ENCODE measurements at places on chromosomes 5 and 9. TPM values are rescaled to one million over a fixed set of nuclear protein-coding genes. Genes with fewer than 3 reads are reported as not detected.

CEP72 gene
- 1.4 TPM for total RNA-seq

POU5F2 gene
- 0.60 TPM for total RNA-seq

COMMD10 gene
- 27.8 TPM for total RNA-seq

PIP5K1B gene
- 50.1 TPM for total RNA-seq

WNK2 gene
- total RNA-seq = 174 TPM

NRG2 gene
- 1.1 TPM for total RNA-seq

DNA sequence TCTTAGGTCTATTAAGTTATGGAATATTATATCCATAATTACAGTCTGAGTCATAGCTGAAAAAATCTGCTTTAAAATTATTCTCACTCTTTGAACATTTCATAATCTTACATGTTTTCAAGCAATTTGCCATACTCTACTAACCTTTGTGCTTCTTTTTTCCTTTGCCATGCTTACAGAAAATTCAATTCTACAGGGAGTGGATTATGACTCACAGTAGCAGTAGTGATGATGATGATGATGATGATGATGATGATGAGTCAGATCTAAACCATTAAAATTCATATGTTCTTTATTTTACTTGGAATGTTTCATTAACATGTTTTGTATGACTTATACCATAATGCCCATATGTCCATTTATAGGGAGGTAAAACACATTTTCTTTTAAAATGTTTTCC lies 207.1 kb downstream of the VPS13A start:
- DNase-seq = no peak

DNA sequence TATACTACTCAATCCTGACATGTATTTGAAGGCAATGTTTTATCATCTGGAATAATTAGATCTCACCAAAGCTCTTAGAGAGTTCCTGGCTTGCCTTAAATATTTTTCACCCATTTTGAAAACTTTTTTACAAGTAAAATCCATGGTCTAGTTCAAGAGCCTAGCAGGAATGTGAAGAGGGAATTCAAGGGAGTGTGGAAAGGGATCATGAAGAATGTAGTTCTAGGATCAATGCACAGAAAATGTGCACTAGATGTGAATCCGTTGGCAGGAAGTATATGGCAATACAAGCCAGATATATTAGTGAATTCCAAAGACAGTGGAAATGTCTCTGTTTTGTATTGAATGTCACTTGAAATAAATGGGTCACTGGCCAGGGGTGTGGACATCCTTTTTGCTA lies 167.9 kb upstream of the MOCS2 start:
- no peak for DNase-seq

- no peak for DNase-seq
These were observed 133.0 kb downstream of the ZSWIM6 start for GRCh38 chr5:61465066-61465465.

DNA sequence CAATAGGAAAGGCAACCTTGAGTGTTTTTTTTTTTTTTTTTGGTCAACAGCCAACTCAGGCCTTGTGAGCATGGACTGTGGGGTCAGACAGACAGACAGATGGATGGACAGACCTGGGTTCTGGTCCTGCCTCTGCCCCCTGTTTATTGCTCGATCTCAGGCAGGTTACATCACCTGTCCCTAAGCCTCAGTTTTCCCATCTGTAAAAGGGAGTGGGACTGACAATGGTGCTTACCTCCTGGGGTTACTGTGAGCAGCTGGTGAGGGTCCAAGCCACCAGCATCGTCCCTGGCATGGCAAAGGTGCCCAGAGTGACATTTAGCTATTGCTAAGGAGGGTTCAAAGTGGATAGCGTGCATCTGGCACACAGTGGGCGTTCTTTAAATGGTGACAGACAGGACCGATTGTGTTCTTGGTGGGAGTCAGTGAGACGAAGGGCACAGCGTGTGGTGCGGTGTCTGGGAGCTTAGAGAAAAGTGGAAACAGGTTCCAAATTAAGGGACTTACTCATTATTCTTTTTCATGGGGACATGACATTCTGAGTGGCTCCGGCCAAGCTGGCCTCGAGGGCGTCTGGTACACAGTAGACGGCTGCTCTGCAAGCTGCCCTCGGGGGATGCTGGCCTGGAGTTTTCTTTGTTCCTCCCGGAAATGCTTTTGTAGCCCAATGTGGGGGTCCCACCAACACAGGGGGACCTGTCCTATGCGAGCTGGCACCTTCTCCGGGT lies 72.1 kb downstream of the COL27A1 start:
- DNase-seq = no peak

DNA sequence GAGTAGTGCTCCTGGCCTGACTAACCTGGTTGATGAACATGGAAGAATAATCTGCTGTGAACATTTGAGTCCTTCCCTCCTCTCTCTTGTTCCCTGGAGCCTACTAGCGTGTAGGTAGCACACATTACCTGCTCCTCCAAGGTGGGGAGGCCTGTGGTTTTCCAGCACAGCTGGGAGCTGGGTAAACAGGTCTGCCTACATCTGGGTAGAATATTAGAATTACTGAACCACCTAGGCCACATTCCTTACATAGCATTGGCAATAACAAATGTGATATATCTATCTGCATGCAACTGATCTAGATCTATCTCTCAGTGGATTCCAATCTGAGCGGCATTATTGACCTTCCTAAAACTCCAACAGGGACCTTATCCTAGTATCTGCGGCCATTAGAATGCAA lies 151.0 kb upstream of the ZNF366 start:
- DNase-seq = no peak

DNA sequence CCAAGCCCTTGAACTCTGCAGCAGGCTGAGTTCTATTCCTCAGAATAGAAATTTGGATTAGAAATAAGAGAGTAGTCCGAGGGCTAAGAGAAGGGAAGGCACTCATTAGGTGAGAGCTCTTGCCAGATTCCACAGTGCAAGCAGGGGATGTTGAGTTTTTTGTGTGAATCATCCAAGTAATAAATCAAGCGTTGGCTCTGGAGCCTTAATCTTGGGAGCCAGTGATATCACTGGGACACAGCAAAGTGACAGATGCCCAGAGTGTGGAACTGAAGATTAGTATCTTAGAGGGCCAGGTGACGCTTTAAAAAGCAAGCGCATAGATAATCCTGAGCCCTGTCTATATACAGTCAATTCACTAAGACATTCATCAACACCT lies 60.3 kb downstream of the FOXD1 start:
- DNase-seq = no peak

DNA sequence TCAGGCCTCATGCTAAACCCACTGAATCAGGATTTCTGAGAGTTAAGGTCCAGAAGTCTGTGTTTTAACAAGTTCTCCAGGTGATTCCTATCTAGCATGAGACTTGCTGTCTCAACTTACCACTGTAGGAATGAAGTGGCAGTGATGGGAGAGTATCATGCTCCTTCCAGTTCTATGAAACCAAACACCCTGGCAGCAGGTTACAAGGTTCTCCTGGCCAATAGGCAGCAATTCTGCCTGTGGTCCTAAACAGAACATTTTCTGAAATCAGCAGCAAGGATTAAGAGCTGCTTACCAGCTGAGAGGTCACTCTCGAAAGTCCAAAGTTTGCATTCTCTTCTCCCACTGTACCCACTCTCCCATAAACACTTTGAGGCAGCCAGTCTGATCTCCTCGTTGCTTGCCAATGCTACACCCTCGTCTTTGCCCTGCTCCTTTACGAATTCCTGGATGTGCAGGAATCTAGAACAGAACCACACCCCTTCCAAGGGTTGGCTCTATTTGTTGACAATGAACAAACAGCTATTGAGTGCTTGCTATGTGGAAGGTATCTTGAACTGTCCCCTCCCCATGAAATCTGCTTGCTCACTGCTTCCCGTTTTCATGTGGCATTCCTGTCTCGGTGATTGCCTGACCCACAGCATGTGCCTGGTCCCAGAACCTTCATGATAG lies 100.5 kb downstream of the TMEM174 start:
- DNase-seq = no peak

DNA sequence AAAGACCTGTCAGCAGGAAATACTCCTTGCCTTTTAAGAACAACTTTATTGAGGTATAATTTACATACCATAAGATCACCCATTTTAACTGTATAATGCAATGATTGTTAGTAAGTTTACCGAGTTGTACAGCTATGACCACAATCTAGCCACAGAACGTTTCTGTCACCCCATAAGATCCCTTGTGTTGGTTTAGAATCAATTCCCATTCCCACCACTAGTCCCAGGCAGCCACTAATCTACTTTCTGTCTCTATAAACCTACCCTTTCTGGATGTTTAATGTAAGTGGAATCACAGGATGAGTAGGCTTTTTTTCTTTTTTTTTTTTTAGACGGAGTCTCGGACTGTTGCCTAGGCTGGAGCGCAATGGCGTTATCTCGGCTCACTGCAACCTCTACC lies 4.4 kb downstream of the GPR107 start:
- DNase-seq = no peak

DNA sequence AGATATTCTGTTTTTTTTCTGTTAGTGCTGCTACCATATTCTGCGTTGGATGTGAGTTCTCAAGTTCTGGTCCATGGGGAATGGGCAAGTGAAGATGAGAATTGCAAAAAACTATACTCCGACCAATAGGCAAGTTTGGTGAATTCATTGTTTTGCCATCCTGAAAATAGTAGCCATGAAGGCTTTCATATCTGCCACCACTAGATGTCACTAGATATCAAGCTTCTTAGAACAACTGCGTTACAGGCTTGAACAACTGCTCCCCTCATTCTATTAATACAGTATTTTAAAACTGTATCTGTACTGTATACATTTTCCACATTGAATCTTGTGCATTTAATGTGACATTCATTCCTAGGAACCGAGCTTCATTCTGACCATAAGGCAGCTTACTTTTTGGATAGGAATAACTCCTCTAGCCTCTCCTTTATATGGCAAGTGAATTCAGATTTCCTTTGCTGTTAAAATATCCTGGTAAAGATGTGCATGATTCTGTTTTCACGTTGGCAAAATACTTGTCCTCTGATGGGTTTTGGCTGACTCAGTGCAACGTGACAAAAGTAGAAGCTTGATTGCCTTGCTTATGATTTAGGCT lies 163.6 kb downstream of the SREK1 start:
- DNase-seq = no peak

DNA sequence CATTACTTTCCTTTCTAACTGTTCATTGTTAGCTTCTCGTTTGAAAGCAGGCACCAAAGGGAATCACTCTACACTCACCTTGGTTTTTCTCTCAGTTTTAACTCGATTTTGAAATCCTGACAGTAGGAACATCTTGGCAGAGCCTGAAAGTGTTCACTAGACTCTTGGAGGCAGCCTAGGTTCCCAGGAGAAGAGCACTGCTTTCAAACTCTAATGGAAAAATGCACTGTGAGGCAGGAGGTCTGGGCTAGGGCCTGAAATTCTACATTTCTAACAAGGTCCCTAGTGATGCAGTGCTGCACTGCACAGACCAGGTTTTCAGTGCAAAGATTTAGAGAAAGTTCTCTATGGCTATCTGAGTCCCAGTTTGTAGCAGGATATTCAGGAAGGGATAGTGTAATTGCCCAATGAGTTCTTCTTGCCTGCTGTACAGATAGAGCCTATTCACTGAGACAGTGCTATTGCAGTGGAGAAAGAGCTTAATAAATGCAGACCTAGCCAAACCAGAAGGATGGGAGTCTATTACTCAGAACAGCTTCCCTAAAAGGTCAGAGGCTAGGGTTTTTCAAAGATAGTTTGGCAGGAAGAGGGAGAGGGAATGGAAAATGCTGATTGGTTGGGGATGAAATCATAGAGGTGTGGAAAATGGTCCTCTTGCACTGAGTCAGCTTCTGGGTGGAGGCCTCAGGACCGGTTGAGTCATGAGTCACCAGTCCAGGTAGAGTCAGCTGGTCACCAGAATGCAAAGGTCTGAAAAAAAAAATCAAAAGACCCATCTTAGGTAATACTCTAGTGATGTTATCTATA lies 153.9 kb downstream of the GPBP1 start:
- DNase-seq = no peak

DNA sequence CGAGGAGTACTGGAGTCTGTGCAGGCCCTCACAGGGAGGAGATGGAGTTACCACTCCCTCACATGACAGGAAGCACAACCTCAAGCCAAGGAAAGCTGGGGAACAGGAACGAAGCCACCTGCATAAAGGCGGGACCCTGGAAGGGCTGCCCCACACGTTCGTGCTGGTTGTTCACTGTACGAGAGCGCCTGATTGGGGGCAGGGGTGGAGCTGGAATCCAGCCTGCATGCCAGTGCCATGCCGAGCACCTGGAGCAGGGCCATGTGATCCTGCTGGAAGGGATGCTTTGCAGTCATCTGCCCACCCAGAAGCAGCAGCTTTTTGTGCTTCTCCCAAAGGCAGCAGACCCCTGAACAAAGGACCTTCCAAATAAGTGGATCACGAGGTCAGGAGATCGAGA lies 11.4 kb downstream of the GRM6 start:
- DNase-seq = no peak

- DNase-seq = peak; percentile 67
These were observed 118.7 kb upstream of the CCDC112 start for GRCh38 chr5:115415143-115415491.

- no peak for DNase-seq
These were observed 88.5 kb downstream of the FAM174A start for GRCh38 chr5:100623719-100624118.

DNA sequence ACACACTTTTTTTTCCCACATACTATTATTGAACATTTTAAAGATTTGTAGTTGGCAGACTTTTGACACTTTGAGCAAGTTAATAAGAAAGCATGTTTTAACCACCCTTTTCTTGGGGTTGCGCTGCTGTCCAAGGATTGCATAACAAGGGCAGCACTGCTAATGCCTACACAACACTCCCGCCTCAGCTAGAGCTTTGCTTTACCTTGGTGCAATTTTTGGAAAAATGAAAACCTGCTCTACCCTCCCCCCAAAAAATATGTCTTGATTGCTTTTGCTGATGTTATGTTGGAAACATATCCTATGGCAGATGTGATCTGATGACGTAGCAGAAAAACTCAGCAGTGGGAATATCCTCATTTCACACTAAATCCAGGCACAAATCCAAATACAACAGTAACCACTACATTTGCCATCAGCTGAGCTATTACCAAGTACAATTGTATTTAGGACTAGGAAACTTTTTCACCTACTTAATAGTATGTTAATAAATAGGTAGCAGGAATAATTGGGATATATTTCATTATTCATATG lies 51.5 kb downstream of the UBE2R2 start:
- no peak for DNase-seq

- no peak for DNase-seq
These were observed 549.9 kb downstream of the ANXA1 start for GRCh38 chr9:73701415-73702057.

- DNase-seq = no peak
These were observed 247.2 kb downstream of the KIF4B start for GRCh38 chr5:155260798-155261197.

GRCh38 chr9:102631559-102631958 lies 363.6 kb upstream of the CYLC2 start:
- no peak for DNase-seq

Measured in left cardiac atrium (tissue), 4 donors.